ENCODE measurements at places on chromosomes 3 and 15.

GRCh38 chr3:52450489-52451236 is 3.2 kb downstream of the TNNC1 start:
- DNase-seq = no peak

DNA sequence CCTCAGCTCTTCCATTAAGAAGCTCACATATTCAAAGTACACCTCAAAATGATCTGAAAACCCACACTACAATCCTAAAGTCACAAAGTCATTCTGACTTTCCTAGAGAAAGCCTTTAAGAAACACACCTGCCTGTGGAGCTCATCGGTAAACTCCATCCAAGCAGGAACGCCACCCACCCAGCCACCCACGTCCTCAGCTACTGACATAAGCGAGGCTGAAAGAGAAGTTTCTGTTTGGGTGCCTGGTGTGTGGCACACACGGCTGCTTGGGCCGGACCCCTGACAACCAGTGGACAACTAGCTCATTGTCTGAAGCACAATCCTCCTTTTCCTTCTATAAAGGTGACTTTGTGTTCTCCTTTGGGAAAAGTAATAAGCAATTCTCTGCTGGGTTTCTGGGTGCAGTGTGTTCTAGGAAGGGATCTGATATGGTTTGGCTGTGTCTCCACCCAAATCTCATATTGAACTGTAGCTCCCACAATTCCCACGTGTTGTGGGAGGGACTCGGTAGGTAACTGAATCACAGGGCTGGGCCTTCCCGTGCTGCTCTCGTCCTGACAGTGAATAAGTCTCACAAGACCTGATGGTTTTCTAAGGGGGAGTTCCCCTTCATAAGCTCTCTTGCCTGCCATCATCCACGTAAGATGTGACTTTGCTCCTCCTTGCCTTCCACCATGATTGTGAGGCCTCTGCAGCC is 26.1 kb downstream of the FAM174B start:
- DNase-seq = no peak

GRCh38 chr3:138364356-138365252 is 16.2 kb downstream of the MRAS start:
- no peak for DNase-seq

DNA sequence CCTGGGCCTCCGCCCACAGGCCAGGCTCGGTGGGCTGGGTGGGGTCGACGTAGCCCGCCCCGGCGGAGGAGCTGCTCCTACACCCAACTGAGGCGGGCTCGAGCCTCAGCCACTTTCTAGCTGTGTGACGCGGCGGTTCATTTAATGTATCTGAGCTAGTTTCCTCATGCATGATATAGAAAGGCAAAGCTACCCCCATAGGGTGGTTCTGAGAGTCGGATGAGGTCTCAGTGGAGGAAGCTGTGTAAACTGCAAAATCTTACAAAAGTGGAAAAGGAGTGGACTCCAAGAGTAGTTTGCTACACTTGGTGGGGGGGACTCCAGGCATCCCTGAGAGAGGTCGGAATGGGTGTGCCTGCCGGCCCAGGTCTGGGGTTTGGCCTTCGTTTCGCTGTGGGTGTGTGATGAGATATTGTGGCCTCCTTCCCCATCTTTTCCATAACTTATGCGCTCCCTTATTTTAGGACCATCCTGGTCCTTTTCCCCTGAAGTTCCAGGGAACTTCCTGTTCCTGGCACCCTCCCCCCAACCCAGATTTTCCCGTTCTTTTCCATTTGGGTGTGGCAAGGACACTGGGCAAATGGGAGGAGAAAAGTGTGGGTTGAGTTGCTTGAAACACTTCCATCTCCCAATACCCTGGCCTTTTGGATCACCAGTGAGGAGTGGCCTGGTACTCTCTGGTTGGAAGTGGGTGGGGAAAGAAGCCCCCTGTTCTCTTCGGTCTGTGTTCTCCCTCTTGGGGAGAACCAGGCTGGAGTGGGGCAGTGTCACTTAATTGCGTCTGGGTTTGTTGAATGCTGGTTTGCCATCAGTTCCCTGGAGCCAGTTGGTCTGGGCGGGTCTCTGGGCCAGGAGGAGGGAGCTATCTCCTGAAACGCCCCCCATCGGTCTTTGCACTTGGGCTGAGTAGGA is 1.1 kb downstream of the PDIA5 start:
- peak; percentile 53 for DNase-seq

GRCh38 chr3:10504171-10505049 is 976 bp downstream of the ATP2B2 start:
- no peak for DNase-seq

DNA sequence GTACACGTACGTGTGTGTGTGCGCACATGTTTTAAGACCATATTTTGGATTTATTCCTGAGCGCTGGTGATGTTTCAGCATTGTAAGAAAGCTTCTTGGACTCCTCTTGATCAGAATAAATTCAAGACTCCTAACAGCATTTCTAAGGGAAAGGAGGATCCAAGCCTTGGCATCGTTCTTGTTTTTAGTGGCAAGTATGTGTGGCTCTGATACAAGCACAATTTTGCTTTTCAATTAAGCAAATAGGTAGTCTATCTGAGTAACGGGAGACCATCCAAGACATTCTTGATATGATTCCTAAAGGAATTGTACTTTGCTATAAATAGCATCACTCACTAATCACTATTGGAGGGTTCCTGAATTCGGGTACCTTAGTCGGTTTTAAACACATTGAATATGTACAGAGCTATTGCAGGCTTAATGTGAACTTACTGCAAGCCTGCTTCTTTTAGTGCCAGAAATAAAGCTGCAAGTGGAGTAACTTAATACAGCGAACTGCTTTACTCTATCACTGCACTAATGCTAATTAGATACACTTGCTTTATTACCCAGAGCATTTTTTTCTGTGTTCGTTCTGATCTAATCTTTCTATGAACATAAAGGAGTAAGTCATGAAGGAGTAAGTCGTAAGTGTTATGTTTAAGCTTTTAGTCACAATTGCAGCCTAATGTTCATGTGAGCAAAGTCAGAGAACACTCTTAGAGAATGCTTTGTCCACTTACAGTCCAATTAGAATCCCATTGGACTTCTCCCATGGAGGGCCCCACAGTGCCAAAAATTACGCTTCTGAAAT is 186.3 kb downstream of the MCTP2 start:
- no peak for DNase-seq

GRCh38 chr3:169026543-169027182 is 636.8 kb downstream of the MECOM start:
- DNase-seq = no peak

DNA sequence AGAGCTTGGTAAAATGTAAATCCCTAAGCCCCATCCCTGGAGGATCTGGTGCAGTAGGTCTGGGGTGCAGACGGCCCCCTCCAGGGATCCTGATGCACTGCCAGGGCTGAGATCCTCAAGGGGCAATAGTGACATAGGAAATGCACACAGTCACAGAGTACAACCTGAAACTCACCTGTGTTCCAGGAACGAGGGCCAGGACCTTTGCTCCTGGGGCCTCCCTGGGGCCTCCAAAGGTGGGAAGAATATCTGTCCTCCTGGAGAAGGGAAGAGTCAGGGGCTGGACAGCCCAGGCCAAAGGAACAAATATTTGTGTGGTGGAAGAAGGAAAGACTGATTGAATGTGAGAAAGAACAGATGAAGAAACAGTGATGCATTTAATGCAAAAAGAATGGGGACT is 9.5 kb downstream of the SSUH2 start:
- DNase-seq = no peak

GRCh38 chr3:5347486-5347885 is 160.0 kb downstream of the EDEM1 start:
- DNase-seq = no peak

- DNase-seq = no peak
Observed at GRCh38 chr3:125525153-125525552, 5.2 kb upstream of the SNX4 start.

GRCh38 chr3:71066849-71067261 is 516.7 kb downstream of the FOXP1 start:
- DNase-seq = peak; percentile 63

GRCh38 chr3:57060089-57060821 is at the start of gene SPATA12:
Gene SPATA12, plus strand, starts transcription at chr3:57060664. Its CDS starts 13,031 bp downstream, at chr3:57073695.
- peak; percentile 78 for DNase-seq

- DNase-seq = no peak
Observed at GRCh38 chr3:24160424-24161095, 215.5 kb downstream of the NR1D2 start.

DNA sequence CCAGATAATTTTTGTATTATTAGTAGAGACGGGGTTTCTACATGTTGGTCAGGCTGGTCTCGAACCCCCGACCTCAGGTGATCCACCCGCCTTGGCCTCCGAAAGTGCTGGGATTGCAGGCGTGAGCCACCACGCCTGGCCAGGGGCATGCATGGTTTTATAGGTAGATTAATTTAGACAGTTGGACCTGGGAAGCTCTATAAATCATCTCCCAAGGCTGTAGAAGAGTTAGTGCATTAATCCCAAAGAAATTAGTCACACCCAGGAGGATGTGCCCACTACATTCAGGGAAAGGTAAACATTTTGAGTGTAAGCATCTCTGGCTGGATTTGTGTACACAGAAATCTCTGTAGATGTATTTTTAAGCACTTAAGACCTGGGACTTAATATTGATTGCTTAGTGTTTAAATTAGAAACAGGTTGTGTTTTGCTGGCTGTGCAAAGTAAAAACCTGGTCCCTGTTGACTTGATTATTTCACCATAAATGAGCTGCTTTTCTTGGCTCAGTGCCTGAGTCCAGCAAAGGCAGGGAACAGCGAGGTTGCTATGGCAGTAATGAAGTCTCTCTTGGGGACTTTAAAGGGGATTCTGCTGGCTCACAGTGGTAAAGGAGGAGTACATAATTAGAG is 19.2 kb downstream of the EXOSC7 start:
- DNase-seq = no peak

GRCh38 chr15:56250626-56251025 is 6.9 kb upstream of the RFX7 start:
- no peak for DNase-seq

- no peak for DNase-seq
Observed at GRCh38 chr15:56272454-56272853, 28.8 kb upstream of the RFX7 start.

GRCh38 chr3:195297446-195297845 is 26.5 kb upstream of the XXYLT1 start:
- no peak for DNase-seq

- no peak for DNase-seq
Observed at GRCh38 chr3:187836823-187837770, 91.8 kb upstream of the BCL6 start.

DNA sequence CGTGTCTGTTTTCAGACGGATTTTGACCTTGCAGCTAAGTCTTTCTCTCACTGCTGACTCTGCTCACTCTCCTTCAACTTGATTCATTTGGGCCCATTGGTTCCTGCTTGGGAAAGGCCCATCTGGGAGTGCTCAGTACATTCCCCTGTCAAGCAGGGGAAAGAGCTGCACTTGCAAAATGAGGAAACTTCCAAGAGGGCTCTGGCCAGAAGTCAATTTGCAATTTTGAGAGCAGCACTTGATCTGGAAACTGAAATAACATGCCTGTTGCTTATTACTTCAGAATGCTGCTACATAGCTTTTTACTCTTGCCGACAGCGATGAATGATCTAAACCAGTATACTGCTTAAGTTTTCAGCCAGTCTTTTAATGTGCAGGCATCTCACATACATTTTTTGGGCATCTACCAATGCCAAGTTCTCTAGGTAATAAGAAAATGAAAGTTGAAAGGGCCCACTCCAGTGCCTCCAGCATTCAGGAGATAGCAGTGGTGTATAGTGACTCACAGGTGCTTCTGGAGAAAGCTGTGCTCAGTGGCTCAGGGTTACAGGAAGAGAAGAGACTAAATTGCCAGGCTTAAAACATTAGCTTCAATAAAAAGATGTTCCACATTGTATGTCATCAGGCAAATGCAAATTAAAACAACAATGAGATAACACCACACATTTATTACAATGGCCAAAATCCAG is 70.1 kb upstream of the RORA start:
- no peak for DNase-seq

- DNase-seq = no peak
Observed at GRCh38 chr3:130669740-130670139, 76.9 kb downstream of the PIK3R4 start.

DNA sequence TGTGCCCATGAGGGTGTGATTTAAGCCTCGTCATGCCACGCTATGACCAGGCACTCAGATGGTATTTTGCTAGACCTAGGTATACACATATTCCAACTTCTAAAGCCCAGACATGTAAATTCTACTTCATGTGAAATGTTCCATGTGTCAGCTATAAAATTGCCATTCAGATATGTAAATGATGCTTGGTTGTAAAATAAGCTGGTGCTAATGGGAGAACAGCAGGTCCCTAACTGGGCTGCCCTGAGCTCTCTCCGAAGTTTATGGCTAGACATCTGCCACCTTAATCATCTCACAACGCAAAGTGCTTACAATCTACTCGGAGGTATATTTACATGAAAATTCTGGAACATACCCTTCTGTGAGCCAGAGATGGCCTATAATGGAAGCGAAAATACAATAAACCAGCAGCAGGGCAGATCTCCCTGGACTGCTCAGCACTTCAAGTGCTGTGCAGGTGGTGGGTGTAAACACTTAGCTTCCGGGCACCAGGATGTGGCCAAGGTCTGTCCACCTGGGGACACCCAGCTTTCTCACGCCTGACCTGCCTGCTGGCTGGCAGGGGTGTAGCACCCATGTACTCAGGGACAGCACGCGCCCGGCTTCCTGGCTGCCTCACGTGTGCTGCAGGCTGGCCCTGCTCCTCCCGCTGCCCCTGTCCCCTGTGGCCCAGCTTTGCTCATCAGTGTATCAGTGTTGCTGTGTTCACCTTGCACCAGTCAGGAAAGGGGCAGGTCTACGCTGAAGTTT is 82.0 kb downstream of the CHDH start:
- no peak for DNase-seq

DNA sequence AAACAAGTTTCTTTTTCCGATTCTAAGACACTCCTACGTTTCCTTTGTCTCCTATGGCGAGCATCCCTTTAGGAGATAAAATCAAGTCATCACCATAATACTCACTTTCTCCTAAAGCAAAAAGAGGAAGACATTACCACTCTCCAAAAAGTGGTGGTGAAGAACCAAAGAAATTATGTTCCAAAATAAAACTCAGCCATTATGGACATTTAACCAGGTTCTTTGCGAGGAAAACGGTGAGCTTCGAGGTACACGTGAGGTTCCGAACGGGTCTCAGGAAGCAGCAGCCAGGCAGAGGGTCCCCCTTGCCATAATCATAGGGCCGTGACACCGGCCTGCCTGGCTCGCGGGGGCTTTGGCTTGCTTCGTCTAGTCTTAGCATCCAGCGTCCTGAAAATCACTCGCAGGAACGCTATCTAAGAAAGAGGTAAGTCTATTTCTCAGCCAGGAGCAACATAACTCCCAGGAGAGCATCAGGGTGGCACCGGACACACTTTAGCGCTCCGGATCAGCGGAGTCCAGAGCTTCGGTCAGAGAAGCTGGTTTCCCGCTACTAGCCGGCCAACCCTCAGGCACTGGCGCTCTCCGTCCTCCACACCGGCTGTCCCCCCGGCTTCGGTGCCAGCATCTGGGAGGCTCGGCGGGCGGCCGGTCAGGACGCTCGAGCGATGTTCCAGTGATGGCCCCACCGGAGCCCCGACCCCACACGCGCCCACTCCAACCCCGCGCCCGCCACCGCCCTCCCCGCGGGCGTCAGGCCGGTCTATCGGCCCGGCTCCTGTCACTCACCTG is 581 bp downstream of the IP6K1 start:
- no peak for DNase-seq

Data from ascending aorta (tissue), 2 donors.